ENCODE measurements at places on chromosomes 3 and 15.

DNA sequence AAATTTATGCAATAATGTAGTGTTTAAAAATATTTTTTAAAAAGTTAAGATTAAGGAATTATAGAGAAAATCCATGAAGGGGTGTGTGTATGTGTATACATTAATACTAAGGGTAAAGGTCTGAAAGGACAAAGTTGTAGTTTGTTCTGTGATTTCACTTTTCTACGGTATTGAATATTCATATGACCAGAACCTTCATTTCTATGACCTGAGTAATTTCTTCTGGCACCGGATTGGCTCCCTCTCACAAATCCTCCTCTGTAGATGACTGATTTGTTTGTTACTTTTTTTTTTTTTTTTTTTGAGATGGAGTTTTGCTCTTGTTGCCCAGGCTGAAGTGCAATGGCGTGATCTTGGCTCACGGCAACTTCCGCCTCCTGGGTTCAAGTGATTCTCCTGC is 20.9 kb downstream of the GMPS start:
- DNase-seq, result no peak

- DNase-seq, result no peak
Observed at GRCh38 chr3:73592154-73593144, 32.3 kb downstream of the PDZRN3 start.

- no peak for DNase-seq
Observed at GRCh38 chr3:111652492-111653180, 57.5 kb upstream of the ZBED2 start.

- no peak for DNase-seq
Observed at GRCh38 chr3:14303336-14304100, 98.9 kb upstream of the SLC6A6 start.

- DNase-seq, result no peak
Observed at GRCh38 chr3:193029800-193030199, 112.1 kb upstream of the MB21D2 start.

- DNase-seq, result no peak
Observed at GRCh38 chr15:43423793-43424192, 52.9 kb downstream of the TUBGCP4 start.

DNA sequence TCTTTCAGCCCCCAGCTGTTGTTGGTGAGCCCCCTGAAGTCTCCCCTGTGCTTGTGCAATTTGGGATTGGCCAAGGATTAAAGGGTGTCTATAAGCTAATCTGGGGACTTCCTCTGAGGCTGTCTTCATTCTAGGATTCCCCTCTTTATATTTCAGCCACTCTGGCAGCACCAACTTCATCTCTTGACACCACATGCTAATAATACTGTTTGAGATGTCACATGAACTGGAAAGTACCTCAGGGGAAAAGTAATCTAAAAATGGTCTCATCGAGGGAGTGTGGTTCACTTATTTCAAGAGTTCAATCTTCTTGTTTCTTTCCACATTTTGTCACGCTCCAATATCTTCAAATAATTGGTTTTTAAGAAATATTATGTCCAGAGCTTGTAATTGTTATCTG is 279.2 kb upstream of the TMC3 start:
- DNase-seq, result no peak

- DNase-seq, result no peak
Observed at GRCh38 chr15:73015493-73015892, 36.8 kb upstream of the NEO1 start.

- no peak for DNase-seq
Observed at GRCh38 chr15:65466901-65467300, 44.2 kb upstream of the IGDCC4 start.

DNA sequence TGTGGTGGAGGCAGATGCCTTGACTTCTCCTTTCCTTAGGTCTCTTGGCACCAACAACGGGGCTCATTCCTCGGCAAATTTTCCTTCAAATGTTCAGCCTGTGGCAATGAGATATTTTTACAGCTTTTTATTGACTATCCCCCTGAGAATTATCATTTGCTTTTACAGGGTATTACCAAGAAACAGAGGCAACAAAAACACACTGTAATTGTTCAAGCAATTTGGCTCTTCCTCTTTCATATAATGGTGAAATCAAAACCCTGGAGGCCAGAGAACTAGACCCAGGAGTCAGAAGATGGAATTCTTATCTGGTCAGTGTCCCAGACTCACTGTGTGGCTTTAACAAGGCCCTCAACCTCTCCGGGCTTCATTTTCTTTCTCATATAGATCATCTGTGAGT is 40.1 kb downstream of the TRIM42 start:
- no peak for DNase-seq

GRCh38 chr15:76753131-76753530 is 152.0 kb downstream of the SCAPER start:
- DNase-seq, result no peak

DNA sequence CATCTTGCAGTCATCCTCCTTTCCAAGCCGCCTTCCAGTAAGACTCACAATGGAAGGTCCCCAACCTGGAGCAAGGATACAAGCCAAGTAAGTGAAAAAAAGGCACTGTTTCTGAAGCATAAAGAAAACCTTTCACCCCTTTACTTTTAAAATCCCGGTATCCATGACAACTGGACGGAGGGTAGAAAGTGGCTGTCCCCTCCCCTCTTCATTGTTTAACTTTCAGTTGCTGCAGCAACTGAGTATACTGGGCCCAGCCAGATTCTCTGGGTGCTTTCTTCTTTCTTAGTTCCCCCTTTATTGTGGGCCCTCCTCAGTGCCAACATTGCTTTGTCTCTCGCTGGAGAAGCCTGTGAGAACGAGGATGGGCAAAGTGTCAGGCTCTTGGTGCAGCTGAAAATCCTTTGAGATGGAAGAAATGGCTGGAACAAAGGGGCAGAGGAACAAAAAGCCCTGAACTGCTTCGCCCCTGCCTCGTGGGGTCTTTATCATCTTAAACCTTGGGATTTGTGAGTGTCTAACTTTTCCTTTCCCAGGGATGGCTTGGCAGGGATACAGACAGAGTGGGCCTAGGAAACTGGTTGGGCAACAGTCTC is 224.0 kb upstream of the RGMA start:
- no peak for DNase-seq

- DNase-seq, result no peak
Observed at GRCh38 chr15:90851114-90851513, 17.3 kb upstream of the FURIN start.

DNA sequence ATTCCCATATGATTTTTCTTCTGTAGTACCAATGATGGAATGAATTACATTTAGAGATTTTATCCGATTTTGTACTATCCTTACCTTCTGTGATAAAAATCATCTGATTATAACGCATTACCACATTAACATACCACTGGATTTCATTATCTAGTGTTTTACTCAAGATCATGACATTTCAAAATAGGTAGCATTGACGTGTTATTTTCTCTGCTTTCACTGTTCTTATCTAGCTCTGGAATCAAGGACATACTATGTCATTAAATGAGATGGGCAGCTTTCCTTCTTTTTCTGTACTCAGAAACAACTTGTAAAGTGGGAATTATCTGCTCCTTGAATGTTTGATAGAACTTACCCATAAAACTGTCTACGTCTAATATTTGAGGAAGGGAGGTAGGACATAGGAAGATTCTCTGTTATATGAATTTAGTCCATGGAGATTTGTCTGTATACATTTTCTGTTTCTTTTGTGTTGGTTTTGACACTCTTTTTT is 183.7 kb upstream of the NR2E3 start:
- no peak for DNase-seq

- no peak for DNase-seq
Observed at GRCh38 chr3:168113848-168114247, 18.1 kb upstream of the GOLIM4 start.

DNA sequence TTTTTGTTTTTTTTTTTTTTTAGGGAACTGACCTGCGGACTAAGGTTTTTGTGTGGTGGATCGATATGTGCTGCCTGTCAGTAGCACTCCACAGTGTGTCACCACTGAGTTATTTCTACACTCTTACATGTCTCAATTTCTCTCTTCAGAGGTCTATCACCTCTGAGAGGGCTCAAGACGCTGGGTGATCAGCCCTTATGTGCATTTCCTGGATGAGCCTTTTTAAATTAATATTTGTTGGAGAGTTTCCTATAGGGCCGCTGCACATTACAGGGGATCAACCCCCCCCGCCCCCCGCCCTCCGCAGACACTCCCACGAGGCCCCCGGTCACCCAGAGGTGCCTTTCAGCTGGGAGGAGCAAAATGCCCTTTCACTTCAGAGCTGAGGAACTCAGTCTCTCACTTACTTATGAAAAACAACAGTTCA is 34.5 kb upstream of the AP4E1 start:
- DNase-seq, result no peak

DNA sequence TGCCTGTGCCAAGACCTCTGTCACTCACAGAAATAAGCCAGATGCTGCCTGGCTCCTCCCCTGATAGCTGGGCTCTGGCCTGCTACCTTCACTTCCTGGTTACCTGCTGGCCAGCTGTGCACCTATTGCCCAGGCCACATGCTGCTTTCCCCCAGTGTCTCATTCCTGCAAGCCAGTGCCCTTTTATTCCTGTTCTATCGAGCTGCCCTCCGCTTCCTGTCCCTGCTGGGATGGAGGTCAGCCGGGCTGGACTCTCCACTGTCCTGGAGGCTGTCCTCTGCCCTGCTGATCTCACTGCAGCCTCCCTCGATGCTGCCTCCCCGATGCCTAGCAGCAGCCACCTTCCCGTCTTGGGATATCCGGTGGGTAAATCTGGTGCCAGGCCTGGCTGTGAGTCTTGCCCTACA is 37.0 kb upstream of the SNRPA1 start:
- no peak for DNase-seq

DNA sequence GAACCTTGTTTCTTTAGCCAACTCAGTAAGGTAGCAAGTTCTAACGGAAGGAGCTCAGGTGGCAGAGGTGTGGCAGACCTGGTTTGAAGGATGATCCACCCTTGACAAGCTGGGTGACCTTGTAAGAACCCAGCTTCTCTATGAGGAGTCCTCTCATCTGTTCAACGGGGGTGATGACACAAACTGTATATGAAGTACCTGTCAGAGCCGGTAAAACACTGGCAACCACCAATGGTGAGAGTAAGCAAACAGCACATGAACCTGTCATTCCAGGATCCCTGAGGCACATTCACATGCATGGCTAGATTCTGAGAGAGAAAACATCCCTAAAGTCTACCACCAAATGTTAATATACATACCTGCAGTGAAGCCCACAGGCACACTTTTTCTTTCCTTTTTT is 2.4 kb downstream of the SCAP start:
- DNase-seq, result no peak

Measured in GM12864 (cell line).